ENCODE measurements at places on chromosomes 16 and 17.

DNA sequence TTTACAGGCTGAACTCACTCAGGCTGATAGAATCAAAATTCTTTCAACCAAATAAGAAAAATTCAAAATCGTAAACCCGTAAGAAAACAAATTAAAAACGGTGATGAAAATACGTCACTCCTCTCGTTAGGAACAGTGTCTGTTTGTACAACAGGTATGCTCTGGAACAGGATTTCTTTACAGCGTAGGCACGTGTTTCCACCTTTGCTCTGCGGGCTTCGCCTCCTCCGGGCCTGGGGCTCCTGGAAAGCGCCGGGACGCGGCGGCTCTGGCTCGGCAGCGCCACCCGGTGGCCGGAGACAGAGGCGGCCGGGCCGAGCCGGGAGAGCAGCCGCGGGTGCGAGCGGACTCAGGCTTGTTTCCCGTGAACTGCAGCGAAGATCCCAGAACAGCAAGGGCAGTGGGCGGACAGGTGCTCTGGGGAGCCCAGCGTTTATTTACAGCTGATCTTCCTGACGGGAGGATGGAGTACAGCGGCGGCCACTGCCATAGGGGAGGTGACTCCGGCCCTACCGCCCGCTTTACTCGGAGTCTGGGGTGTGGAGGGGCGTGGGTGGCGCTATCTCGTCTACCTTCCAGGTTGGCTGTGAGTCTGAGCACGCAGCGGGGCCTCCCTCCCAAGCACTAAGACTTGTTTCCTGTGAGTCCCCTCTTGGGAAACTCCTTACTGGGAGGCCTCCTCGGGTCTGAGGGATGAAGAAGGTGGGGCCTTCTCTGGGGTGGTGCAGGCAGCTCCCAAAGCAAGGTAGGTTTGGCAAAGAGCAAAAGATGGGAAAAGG, 40.5 kb upstream of the ATP2A3 start:
- DNase-seq, result peak; percentile 87

- DNase-seq, result no peak
Measured at GRCh38 chr17:3885271-3885670, 7.6 kb downstream of the CAMKK1 start.

GRCh38 chr17:75628425-75628824, 4.8 kb upstream of the SMIM5 start:
- DNase-seq, result no peak

DNA sequence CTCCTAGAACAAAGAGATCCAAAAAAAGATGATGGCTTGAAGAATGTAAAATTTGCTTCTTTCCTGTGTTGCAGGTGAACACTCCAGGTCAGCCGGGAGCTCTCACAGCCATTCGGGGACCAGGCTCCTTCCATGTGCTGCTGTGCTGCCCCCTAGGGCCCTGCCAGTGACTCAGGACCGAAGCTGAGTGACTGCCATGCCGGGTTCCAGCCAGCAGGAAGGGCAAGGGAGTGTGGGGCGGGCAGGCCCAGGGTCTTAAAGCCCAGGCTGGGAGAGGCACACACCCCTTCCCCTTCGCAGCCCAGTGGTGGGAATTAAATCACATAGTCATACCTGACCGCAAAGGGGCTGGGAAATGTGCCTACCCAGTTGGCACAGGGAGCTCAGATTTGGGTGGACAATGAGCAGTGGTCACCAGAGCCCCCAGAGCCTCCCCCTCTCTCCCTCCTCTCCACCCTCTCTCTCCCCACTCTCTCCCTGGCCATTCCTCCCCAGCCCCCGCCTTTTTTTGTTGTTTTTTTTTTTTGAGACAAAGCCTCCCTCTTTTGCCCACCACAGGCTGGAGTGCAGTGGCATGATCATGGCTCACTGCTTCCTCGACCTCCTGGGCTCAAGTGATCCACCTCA, 11.5 kb downstream of the EPOP start:
- peak; percentile 78 for DNase-seq

DNA sequence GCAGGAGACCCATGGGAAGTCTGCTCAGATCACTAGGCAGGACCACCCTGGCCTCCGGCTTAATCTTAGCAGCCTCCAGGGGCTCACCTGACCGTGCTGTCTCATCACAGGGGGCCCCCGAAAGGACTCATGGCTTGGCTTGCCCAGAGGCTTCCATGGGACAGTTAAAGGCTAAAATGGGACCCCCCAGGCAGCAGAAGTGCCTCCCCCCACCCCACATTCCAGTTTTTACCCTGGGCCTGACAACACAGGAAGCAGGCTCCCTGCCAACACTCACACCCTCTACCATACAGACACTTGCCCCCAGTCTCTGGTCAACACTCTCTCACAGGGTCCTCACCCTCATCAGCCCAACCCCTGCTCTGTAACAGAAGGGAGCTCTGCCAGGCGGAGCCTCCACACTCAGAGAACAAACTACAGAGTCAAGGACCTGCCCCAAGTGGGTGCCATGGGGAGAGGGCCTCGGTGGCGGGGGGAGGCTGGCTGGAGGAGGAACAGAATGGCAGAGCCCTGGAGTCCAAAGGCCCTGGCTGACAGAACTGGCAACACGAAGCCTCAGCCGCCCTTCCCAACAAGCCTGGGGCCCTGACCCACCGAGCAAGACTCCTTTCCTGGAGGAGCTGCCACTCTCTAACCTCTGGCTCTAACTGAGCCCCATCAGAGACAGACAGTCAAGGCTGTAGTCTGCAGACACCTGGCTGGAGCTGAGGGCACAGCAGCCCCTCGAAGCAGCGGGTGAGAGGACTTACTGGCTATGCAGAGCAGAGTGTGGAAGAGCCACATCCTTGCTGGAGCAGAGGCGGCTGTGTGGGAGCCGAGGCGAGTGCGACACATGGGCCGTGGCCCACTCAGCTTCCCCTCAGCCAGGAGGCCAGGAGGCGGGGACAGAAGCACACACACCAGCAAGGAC, at the start of gene ITGAE:
Gene ITGAE, minus strand, starts transcription at position 827 of the 910 bp plus-strand sequence. Its CDS starts 44 bp downstream, at position 783.
- DNase-seq, result no peak

GRCh38 chr16:11114366-11115164, 141.4 kb downstream of the SOCS1 start:
- DNase-seq, result no peak

GRCh38 chr16:65308506-65308905, 186.6 kb upstream of the CDH11 start:
- no peak for DNase-seq

DNA sequence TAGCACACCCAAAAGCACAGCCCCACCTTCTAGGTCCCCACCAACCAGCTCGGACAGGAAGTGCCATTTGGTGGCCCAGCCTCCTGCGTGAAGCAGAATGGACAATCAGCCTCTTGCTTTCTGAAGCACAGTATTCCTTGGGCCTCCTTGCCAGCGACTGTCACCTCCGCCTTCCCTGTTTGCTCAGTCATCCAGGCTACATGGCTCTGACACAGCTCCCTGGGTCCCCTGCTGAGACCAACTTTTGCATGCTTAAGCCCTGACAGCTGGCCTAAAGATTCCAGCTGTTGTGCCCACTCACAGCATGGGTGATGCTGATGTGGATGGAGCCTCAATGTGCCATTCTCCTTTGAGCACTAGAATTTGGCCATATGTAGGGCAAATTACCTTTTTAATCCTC, 4.5 kb upstream of the CACNG5 start:
- no peak for DNase-seq

DNA sequence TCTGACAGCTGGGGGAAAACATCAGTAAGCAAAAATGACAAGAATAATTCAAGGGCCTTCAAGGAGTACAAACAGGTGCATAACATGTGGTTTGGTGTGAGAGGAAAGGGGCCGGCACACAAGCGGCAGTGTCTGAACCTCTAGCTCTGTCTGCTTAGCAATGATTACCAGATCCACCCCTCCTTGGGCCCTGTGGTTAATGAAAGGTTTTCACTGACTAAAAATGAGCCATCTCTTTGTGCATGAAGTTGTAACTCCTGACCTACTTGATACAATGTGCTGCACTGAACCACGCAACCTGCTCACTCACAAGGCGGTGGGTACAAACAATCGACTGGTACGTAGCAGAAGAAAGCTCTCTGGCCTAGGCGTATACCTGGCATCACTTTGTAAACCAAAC, 15.1 kb downstream of the FAM117A start:
- DNase-seq, result no peak

GRCh38 chr17:49595980-49596379, 20.3 kb downstream of the NXPH3 start:
- no peak for DNase-seq

GRCh38 chr16:11570806-11571205, 15.9 kb downstream of the LITAF start:
- no peak for DNase-seq

- peak; percentile 61 for DNase-seq
Measured at GRCh38 chr17:72613396-72613795, 479.1 kb downstream of the SLC39A11 start.

DNA sequence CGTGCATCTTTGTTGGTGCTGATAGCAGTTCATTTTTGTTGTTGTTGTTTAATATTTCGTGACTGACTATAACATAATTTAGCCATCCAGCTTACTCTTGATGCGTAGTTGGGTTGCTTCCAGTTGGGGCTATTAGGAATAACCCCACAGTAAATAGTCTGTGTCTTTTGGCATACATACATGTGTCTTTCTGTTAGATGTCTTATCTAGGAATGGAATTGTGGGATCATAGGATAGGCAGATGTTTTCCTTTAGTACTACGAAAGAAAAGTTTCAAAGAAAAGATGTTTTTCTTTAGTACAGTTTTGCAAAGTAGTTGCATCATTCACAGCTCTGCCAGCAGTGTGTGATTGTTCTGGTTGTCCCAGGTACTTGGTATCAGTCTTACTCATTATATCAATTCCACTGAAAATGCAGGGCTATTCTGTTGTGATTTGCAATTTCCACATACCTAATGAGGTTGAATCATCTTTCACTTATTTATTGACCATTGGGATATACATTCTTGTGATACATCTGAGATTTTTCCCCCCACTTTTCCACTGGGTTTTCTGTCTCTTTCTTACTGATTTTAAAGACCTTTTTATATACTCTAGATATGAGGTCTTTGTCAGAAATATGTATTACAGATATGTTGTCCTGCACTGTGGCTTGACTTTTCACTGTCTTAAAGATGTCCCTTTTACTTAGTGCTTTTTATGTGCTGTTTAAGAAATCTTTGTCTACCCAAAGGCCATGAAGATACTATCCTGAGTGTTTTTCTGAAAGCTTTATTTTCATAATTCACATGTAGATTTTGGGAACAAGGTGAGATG, 173.3 kb downstream of the MRTFB start:
- no peak for DNase-seq

- DNase-seq, result no peak
Measured at GRCh38 chr16:56514845-56515244, 5.0 kb downstream of the BBS2 start.

DNA sequence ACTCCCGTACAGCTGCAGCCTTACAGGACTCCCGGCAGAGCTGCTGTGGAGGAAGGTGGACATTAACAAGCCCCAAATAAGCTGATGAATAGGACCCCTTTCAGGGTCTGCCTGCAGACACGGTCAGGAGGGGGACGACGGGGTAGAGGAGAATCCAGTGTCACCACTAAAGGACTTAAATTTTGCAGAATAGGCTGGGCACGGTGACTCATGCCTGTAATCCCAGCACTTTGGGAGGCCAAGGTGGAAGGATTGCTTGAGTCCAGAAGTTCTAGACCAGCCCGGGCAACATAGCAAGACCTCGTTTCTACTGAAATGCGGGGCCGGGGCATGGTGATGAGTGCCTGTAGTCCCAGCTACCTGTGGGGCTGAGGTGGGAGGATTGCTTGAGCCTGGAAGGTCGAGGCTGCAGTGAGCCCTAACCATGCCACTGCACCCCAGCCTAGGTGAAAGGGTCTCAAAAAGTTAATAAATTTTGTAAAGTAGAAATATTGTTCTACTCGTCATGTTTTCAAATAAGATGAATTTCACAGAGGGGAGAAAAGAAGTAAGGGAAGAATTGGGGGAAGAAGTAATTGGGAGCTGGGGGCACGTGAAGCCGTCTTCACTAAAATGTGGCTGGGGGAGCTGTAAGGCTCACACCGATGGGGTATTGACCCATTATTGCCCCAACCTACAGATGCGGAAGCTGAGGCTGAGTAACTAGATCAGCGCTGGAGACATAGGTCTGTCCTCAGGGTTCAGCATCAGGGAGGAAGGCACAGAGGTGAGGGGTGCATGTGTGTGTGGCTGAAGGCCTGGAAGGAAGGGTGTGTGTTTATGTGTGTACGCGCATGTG, 4.7 kb downstream of the LITAFD start:
- DNase-seq, result no peak

GRCh38 chr17:47829870-47830269, 1.5 kb downstream of the MRPL10 start:
- no peak for DNase-seq

- no peak for DNase-seq
Measured at GRCh38 chr17:27532269-27533263, 76.3 kb downstream of the KSR1 start.

- no peak for DNase-seq
Measured at GRCh38 chr17:78514521-78514920, 62.7 kb downstream of the DNAH17 start.

Measured in AG20443 (cell line).